ENCODE measurements at places on chromosomes 16 and 17.

- DNase-seq, result no peak
Observed at GRCh38 chr16:57642160-57643135, 14.0 kb downstream of the ADGRG1 start.

DNA sequence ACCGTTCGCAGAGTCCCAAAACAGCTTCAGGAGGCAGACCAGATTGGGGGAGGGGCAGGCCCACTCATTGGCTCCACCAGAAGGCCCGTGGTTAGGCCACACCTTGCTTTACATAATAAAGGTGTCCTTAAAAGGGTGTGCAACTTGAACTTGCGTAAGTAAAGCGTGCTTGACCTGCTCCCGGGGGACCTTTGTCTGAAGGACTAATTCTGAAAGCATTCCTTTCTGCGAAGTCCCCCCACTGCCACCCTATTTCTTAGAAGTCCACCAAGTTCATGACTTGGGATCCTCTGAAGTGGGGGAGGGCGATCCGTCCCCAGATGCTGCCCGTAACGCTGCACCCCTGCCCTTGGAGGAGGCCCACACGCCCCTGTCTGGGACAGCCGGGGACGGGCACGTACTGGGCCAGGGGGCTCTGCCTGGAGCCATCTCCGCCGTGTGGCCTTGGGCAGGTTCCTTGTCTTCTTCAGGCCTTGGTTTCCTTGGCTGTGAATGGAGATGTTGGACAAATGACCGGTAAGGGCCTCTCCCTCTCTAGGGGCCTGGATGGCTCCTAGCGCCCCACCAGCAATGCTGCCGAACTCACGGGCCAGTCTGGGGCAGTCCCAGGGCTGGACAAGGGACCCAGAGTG, 823 bp upstream of the ZNF469 start:
- no peak for DNase-seq

DNA sequence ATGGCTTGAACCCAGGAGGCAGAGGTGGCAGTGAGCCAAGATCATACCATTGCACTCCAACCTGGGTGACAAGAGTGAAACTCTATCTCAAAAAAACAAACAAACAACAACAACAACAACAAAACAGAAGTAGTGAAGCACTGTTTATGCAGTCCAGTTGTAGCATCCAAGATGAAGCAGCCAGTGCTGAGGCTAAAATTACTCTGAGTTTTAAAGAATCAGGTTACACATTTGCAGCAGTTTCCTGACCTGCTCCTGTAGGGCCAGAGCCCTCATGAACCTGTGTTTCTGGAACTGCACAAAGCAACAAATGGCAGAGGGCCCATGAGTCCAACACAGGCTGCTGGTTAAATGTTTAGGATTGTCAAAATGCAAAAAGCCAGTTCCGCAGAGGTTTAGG, 499.5 kb upstream of the PSMD7 start:
- no peak for DNase-seq

DNA sequence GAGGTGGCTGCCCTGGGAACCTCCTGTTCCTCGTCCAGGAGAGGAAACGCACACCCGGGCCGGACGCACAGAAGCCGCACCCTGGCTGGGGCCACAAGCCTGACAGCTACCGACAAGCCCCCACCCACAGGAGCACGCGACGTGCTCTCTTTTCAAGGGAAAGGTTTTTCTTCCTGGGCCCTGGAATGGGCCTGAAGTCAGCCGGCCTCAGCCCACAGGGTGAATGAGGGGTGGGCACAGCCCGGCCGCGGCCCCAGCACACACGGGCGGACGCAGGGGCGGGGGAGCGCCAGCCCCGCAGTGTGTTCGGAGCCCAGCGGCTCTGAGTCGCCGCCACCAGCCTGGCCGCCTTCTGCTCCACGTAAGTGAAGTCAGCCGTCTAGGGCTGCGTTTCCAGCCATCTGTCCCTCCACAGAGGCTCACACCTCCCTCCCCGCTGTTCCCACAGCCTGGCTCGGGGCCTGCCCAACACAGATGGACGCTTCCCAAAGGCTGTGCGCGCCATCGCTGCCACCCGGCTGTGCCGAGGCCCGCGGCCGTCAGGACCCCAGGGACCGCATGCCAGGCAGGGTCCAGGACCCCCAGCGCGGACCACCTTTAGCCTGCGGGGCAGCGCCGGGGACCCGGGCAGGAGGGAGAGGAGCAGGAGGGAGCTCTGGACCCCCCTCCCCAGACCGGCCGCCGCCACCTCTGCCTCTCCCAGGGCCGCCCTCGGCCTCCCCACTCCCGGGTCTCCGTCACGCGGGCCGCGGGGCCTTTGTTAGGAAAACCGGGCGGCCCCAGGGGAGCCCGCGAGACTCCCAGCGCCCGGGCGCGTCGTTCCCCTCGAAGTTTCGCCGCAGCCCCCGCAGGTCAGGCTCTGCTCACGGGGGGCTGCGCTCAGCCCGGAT, 36.8 kb downstream of the CBFA2T3 start:
- no peak for DNase-seq

- DNase-seq, result peak; percentile 60
Observed at GRCh38 chr17:50026837-50027171, 29.1 kb upstream of the ITGA3 start.

DNA sequence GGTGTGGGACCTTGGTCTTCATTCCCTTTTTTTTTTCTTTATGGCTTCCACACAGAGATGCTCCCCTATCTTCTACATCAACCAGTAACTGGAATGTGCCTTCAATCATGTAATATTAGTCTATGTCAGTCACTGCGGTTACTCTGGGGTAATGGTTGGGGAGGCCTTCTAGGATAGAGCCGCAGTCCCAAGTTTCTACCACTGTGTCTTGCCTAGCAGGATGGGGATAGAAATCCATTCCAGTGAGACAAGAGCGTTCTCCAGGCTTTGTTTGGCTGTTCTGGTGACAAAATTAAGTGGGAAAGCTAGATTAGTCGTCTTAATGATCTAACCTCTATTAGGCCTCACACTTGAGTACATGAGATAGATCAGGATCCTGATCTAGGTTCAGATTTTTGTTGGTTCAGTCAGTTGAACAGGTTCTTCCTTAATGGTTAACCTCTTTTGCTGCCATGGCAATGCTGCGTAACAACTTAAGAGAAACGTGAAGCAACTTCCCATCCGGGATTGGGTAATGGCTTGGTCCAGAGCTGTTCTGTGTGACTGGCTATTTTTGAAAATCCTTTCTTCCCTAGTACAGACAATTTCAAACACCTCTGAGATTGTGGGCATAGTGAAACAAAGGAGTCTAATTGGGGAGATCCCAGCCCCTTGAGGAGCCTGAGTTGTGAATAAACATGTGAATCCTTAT, 8.7 kb downstream of the MSL1 start:
- no peak for DNase-seq

- DNase-seq, result no peak
Observed at GRCh38 chr16:53631236-53632025, 72.2 kb downstream of the RPGRIP1L start.

GRCh38 chr17:81483085-81483861, 29.3 kb downstream of the ACTG1 start:
- DNase-seq, result no peak

DNA sequence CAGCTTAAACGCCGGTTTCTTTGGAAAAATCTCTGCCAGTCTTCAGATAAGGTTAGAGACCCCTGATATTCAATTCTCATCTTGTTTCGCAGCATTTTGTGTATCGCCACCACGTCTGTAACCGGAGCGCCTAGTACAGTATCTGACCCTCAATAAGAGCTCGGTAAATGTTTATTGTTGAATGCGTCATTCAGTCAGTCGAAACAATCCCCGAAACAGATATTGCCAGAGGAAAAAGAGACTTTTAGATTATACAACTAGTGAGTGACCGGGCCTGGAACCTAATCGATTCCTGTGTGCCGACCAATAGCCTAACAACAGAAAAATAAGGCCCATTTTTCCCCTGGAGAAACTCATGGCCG, 626 bp downstream of the PELP1 start:
- no peak for DNase-seq

DNA sequence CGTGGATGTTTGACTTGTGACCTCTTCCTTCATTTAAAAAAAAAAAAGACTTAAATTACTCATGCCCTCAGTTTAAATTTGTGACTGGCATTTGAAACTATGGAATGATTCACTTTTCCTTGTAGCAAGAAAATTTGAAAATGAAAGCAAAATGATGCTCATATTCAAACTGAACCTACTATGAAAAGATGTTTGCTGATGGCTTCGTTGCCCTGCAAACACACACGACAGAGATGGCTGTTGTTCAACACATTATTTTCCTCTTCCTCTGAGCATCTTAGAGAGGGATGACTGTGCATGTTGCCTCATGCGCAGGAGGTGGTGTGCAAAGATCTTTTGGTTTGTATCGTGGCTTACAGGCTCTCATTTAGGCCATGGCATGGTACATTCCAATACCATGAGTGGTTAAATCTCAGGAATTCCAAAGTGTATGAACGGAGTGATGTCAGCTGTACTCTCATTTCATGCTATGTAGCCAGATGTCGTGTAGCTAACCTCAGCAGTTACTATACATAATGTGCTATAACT, 164.5 kb downstream of the PRKCA start:
- no peak for DNase-seq

DNA sequence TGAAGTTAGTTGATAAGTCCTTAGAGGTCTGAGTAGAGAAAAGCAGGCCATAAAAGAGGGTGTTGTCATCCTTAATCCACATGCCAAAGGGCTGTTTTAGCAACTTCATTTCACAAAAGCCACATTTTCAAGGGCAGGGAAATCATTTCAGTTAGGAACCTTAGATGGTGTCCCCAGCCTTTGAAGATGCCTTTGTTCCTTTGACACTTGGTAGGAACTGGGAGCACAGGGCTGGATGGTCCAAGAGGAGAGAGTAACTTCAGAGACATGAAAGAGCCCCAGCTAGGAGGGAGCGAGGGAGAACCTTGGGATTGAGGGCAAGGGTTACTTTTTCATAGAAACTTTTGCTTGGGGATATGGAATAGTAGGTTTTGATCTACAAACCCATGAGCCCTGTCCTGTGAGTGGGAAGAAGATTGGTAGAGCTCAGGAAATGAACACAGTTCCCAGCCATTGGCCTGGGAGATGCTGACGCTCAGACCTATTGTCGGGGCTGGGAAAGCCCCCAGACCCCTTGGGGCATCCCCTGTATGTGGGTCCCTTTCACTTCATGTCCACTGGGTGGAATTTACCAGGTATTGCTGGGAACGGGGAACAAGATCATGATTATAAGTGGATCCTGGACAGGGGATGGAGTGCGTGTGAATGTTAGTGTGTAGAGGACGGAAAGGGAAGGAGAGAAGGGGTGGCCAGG, 18.9 kb downstream of the MSI2 start:
- DNase-seq, result no peak

GRCh38 chr17:35374766-35375344, 1.4 kb upstream of the SLFN11 start:
- DNase-seq, result no peak

- DNase-seq, result no peak
Observed at GRCh38 chr16:75559564-75560372, 3.7 kb upstream of the TMEM231 start.

- no peak for DNase-seq
Observed at GRCh38 chr17:79613195-79613772, 2.4 kb upstream of the RBFOX3 start.

GRCh38 chr17:73160980-73161630, 3.7 kb upstream of the SSTR2 start:
- DNase-seq, result no peak

DNA sequence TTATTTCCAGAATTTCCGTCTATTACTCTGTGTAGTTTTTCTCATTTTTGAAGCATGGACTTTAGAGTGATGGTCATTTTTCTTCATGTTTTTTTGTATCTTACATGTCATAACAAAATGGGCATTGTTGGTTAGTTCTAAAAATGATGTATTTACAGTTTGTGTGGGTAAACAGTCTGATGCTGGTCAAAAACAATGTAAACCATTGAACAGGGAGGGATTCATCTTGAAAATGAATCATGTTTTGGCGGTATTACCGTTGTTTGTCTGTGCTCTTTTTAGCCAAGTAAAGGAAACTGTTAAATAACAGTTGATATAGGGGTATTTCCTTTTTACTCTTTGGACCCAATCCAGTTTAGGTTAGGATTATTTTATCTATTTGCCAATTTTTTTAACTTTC, 315.8 kb downstream of the BCAS3 start:
- DNase-seq, result no peak

DNA sequence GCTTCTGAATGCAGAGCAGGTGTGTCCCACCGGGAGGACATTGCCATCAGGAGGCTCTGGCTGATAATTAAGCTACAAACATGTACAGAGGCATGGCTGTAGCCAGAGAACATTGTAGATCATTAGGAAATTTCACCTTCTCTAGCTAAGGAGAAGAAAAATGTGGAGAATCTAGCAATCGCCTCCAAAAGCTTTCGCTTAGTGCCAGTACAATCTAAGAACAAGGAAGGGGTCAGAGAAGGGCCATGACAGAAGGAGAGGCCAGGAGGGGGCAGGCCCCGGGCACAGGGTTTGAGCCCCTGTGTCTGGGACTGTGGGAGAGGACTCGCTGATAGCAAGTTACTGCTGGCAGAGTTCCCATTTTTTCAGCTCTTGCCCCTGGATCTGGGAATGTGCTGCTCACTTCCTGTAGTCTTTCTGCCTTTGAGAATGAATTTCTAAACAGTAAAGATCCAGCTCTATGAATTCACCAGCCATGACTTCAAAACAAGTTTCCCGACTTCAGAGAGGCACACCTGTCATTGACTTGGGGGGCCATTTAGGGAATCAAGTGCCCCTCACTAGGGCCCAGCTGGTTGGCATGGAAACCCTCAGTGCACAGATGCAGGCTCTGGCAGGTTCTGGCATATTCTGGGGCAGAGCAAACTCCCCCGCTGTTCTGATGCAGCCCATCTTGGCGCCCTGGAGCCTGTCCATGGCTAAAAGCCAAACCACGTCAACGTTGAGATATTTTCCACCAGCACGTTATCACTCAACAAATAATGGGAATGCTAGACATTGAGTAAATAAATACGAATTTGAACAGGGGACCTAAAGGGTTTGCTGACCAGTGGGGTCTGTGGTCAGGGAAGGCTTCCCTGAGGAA, 59.5 kb upstream of the CACNG4 start:
- DNase-seq, result no peak

- DNase-seq, result no peak
Observed at GRCh38 chr17:64535357-64535756, 28.6 kb downstream of the CEP95 start.

GRCh38 chr16:76370344-76370743, 93.1 kb downstream of the CNTNAP4 start:
- no peak for DNase-seq

DNA sequence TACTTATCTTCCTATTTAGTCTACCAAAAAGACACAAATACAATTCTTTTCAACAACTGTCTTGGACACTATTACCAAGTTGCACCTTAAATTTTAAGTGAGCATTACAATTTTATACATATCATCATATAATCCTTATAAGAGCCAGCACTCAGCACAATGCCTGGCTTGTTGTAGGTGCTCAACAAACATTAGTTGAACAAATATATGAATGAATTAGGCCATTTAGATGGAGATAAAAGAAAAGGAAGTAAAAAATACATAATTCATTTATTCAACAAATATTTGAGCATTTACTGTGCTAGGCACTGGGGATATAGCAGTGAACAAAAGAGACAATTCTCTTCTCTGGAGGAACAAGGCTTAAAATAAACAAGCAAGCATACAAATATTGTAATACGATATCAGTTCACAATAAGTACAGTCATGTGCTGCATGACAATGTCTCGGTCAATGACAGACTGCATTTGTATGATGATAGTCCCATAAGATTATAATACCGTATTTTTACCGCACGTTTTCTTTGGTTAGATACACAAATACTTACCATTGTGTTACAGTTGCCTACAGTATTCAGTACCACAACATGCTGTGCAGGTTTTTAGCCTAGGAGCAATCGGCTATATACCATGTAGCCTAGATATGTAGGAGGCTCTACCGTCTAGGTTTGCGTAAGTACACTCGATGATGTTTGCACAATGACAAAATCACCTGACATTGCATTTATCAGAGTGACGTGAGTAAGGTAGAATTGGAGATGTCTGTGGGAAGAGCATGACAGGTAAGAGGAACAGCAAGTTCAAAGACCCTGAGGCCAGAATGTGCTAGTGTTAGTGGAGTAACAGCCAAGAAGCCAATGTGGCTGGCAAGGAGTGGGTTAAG, 86.4 kb upstream of the HS3ST2 start:
- DNase-seq, result no peak
